ENCODE measurements at places on chromosomes 3 and 15.
A peak's percentile ranks its signal among the peaks of the same experiment; 100 is the strongest.

GRCh38 chr3:62142331-62143085 lies 230.8 kb downstream of the FEZF2 start:
- no peak for DNase-seq

GRCh38 chr3:18635215-18635614 lies 210.1 kb upstream of the SATB1 start:
- DNase-seq = no peak

DNA sequence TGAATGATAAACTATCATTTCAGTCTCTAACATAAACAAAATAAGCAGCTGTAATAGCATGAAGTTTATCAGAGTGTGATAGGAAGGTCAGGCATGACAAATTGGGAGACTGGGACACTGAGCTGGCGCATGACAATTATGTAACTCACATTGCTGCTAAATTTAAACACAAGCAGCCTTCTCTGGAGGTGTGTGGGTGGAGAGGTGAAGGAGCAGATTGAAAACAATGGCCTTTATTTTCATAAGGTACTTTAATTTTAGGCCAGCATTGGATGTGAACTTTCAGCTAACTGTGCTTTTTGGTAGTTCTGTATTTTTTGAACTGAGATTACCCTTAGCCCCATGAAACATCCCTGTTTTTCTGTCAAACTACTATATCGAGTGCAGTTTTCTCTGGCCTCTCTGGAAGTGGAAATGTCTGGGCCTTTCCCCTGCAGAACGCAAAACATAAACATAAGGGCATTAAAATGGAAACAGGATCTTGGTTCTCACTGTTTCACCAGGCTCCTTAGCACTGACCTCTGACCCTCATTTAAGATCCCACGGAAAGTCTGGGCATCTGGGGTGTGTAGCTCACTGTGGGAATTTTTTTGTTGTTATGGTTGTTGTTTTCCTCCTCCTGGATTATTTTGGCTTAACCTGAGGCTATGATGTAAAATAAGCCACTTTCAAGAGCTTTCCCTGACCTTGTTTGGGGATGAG lies 160.1 kb upstream of the DPH6 start:
- no peak for DNase-seq

DNA sequence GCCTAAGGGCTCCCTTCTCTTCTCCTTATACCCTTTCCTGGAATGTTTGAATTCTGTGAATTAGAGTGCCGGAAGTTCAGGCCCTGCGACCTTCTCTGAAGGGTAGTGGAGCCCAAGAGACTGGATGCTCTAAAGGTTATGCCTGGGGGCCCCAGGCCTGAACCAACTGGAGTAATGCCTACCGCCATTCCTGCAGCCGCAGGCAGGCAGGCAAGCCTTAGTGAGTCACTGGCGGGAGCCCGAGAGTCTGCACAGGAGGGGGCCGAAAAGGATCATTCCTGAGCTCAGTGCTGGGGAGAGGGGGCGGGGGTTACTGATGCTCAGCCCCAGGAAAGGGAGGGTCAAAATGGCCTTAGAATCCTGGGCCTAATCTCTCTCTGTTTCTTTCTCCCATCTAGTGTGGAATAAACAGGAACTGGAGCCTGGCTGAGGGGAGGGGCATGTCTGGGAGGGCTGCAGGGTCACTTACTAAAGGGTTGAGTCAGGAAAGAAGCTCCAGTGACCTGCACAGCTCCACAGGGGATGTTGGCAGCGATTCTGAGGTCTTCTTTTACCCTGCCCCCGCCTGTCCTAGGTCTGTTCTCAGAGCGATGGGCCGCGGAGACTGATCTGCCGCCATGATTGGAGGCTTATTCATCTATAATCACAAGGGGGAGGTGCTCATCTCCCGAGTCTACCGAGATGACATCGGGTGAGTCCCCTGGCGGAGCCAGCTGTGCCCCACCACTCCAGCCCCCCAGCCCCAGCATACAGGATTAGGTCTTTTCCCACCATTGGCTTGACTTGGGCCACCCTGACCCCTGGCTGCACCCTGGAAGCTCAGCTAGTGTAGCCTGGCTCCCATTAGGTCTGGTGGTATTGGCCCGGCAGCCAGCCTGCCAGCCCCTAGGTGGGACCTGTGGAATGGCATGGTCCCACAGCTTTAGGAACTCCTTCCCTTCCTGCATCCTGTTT lies 2.0 kb downstream of the AP2M1 start:
- DNase-seq = no peak

GRCh38 chr3:172155897-172156585 lies 116.7 kb downstream of the FNDC3B start:
- DNase-seq = no peak

GRCh38 chr3:147403511-147403910 lies 2.8 kb downstream of the ZIC4 start:
- no peak for DNase-seq

DNA sequence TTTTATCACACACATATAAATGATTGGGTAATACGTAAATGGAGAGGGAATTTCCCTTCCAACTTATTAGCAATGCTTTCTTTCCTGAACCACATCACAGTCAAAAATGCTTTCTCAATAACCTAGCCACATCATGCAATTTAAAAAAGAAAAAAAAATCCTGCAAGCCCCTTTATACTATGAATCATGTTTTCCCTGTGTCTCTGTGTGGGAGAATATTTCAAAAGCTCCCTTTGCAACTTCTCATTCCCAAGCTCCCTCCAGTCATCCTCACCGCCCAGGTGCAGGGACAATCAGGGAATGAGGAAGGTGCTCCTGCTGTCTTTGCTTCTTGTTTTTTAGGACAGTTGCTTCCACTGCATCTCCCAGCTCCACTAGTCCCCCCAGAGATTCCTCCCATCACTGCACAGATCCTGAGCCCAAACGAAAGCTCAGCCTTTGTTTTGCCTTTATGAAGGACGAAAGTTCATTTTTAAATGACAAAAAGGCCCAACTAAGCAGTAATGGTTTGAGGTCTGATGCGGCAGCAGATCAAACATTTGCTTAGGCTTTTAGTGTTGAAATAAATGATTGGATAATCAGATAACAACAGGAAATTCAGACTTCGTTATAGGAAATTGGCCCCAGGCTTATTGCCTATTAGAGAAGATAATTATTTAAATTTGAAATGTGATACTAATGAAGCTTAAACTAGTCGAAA lies 47.8 kb upstream of the ADGRG7 start:
- no peak for DNase-seq

DNA sequence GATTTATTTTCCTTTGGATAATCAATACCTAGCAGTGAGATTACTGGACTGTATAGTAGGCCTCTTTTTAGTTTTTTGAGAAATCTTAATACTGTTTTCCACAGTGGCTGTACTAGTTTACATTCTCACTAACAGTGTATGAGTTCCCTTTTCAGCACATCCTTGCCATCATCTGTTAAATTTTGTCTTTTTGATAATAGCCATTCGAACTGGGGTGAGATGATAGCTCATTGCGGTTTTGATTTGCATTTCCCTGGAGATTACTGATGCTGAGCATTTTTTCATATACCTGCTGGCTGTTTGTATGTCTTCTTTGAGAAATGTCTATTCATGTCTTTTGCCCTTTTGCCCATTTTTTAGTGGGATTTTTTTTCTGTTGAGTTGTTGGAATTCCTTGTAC lies 210.8 kb downstream of the CGGBP1 start:
- peak; percentile 25 for DNase-seq

DNA sequence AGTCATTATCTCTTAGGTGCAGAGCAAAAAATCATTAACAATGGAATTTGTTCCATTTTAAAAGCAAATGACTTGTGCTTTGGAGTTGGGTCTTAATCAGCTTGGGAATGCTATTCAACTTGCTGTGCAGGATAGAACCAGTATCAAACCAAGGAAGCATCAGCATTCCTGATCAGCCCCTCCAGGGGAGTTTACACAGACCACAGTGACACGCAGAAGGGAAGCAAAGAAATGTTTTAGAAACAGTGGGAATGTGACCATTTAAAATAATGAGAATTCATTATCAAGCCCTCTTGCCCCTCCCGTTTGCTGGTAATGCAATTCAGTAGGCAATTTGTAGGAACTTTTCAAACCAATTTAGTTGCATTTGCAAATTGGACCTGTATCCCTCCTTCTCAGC lies 155.1 kb downstream of the LRTM1 start:
- no peak for DNase-seq

- no peak for DNase-seq
Measured at GRCh38 chr15:23026218-23026617, 13.2 kb downstream of the TUBGCP5 start.

DNA sequence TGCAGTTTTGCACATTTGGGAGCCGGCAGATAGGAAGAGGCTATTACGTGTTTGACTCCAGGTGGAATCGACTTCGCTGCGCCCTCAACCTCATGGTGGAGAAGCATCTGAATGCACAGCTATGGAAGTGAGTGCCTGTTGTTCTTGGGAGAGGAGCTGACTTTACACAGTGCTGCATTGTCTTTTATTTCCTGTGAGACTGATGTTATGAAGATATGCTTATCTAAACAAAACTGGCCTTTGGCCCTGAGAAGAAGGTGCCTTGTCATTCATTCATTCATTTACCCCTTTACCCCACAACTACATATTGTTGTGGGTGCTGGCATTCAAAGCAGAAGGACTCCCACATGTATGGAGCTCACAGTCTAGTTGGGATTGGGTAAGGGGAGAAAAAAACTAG lies 32.6 kb downstream of the PSMD6 start:
- DNase-seq = no peak

GRCh38 chr15:57859130-57859685 lies 152.7 kb downstream of the POLR2M start:
- no peak for DNase-seq

DNA sequence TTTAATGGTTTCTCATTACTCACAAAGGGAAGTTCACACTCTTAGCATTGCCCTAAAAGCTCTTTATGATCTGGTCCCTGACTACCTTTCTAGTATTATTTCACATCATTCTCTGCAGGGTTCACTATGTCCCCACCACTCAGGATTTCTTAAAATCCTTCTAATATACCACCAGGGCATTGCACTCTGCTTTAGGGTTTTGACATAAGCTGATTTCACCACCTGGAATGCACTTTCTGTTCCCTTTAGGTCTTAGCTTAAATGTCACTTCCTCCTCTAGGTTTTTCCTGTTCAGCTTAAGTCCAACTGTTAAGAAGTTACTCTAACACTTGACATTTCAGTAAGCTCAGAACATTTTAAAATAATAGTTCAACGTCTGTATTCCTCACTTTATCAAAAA lies 81.7 kb downstream of the HCN4 start:
- no peak for DNase-seq

- no peak for DNase-seq
Measured at GRCh38 chr15:71448688-71449114, 333.4 kb downstream of the THSD4 start.

GRCh38 chr3:189096092-189096491 lies 75.7 kb upstream of the TPRG1 start:
- DNase-seq = no peak

GRCh38 chr15:71971905-71972304 lies 146.0 kb downstream of the MYO9A start:
- DNase-seq = no peak

DNA sequence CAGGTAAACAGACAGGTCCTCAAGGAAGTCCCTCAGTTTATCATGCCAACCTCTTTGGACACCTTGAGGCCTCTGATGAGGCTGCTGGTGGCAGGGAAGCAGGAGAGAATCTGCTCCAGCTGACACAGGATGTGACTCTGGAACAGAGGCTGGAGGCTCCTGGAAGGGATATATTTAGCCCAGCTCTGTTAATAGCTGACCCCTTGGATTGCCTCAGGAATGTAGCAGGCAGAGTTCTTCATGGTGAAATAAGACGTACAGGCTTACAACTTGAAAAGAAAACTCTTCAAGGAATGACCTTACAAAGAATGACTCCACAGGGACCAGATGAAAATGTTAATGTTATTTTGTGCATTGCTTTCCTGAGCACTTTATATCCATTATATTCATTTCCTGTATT lies 90.5 kb downstream of the AQP9 start:
- no peak for DNase-seq

- DNase-seq = no peak
Measured at GRCh38 chr3:160773722-160774121, 17.7 kb downstream of the PPM1L start.

GRCh38 chr15:60932051-60932915 lies 296.8 kb downstream of the RORA start:
- no peak for DNase-seq

GRCh38 chr3:183018421-183019192 lies 38.3 kb upstream of the DCUN1D1 start:
- no peak for DNase-seq

DNA sequence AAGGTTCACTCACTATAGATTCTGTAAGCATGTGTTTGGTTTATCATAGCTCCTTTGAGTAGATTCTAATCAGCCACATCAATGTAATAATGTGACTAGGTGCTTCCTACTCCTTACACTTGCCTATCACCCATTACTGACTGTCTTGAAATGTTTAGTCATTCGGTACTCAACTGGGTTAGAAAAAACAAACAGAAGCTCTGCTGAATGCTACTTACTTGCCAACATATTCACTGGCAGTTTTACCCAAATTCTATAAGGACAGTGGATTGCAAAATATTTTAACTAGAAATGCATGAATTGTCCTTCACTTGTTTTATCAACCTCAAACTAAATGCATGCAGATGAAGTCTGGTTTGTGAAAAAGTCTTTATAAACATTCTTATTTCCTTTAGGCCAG lies 352.1 kb upstream of the ALCAM start:
- no peak for DNase-seq

DNA sequence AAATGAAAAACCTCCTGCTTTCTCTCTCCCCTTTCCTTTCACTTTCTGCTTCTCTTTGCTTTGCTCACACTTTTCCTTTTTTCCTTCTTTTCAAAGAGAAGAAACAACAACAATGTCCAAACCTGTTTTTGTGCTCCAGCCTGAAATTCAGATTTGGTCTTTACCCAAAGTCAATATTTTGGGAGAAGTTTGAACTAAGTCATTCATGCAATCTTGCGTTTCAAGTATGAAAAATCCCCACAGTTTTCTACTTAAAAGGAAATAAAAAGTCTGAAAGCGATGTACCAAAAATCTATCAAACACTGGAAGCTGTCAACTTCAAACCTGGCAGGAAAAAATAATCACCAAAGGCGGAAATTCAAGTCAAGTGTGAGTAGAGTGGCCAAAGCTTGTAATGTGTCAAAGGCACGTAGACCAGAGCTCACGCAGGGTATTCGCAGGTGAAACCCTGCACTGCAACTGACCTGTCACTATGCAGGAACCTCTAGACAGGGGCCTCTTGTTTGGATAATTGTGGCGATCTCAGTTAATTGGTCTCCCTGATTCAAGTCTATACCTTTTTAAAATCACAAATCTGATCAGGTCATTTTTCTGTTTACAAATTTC lies 118.8 kb upstream of the GALNT15 start:
- no peak for DNase-seq

DNA sequence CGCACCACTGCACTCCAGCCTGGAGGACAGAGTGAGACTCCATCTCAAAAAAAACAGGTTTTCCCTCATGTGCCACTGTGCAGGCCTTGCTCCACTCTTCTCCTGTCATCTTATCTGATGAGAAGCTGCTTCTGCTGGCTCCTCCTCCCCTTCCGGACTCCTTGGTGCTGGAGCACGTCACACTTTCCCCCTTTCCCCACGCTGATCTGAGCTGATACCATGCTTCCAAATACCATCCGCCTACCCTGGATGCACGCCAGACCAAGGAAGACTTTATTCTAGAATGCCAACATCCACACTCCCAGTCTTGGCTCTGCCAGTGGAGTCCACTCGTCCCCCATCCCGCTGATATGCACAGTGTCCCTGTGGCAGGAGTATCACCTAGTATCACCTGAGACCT lies 31.3 kb downstream of the HOMER2 start:
- no peak for DNase-seq
